ENCODE measurements at places on chromosomes 16 and 17.

DNA sequence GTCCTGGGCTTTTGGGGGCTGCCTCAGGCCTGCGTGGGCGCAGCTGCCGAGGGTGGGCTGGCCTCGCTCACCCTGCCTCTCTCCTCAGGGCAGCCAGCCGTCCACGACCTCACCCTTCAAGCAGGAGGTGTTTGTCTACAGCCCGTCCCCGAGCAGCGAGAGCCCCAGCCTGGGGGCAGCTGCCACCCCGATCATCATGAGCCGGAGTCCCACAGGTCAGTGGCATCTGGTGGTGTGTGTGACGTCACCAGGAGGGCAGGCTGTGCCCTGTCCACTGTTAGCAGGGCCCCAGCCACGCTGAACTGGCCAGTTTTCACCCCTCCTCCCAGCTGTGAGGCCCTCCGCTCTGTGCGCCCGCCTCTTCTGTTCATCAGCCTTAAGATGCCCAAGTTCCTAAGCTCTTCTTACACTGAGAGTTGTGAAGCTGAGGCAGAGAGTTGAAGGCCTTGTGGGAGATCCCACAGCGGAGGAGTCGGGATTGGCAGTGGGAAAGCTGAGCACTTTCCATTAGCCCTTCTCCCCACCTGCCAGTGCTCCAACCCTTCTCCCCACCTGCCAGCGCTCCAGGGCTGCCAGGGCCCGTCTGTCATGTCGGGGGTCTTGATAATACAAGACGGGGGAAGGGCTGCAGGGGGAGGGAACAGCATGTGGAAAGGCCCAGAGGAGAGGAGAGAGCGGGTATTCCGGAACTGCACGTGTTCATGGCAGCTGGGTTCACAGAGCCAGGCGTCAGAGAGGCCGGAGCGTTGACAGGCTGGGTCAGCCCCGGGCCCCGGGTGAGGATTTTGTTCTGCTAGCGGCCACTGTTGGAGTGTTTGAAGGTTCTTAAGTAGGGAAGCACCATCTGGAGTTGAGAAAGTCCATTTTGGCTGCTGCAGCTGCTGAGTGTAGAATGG lies 36.3 kb downstream of the OR1D5 start:
- DNase-seq: no peak

DNA sequence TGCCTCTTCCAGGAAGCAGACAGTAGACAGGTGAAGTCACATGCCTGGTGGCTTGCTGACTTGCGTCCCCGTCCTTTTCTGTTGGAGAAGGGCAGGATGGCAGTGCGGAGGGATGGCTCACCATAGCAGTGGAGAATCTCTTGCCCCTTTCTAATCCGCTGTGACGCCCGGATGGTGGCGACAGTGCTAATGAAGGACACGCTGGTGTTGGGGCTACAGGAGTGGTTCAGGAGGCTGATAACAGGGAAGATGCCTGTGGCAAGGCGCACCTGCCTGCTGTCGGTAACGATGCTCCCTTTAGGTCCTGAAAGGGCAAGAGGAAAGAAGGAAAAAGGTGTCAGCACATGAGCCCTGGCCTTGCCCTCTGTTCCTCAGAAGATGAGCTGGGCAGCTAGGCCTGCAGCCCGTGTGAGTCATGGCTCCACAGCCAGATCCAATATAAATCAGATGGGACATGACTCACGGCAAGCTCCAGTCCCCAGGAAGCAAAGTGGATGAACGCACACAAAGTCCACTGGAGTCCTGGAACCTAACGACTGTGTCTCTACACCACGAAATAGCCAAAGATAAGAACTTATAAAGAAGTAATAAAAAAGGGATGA lies 25.5 kb downstream of the SERPINF1 start:
- peak; percentile 54 for DNase-seq

GRCh38 chr16:66970775-66971720 lies 10.0 kb downstream of the CES3 start:
- DNase-seq: no peak

DNA sequence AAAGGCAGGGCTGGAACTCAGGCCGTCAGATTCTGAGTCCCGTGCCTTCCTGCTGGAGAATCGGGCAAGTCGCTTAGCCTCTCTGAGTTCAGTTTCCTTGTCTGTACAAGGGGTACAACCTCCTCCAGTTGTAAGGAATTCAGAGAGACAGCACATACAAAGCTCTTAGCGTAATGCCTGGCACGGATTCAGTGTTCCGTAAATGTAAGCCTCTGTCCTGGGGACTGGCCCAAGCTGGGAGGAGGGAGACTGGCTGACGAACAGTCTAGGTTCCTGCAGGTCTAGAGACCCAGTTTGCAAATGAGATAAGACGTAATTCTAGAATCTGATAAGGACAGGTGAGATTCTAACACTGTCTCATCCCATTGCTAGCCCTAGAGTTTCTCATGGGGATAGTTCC lies 9.9 kb downstream of the METTL22 start:
- no peak for DNase-seq

DNA sequence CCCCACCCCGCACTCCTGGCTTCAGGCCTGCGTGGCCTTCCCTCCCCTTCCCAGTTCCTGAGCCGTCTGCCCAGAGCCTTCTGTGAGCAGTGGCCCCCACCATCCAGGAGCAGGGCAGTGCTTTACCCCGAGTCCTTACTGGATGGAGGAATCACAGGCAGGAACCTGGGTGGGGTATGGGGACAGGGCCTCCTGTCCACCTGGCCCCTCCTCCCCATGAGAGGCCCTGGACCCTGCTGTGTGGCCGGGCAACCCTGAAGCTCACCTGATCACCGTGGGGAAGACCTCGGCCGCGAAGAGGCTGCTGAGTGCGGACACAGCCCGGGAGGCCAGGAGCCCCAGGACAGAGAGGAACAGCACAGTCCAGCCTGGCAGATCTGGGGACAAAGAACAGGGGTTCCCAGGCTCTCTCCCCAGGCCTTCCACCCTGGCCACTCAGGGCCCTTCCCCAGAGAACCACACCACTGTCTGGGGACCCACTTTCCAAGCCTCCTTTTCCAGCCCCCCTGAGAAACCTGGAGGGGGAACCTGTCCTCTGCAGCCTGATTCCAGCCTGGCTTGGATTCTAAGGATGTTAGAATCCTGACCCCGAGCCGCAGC lies 3.2 kb downstream of the SLC22A31 start:
- DNase-seq: no peak

DNA sequence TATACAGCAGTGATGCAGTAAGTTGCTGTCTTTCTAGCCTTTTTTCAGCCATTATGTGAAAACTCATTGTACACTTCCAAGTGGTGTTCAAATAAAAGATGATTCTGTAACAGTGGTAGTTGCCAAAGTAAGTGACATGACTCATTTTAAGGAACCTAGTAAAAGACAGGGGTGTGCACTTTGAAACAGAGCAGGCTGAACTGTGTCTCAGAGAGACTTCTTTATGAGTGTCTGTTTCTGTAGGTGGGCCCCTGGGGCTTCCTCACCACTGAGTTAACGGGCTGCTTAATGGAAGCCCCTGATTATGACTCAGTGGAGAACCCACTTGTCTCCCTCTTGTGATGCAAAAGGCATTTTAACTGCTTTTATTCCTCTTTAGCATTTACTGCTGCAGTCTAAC lies 147.3 kb downstream of the PCTP start:
- DNase-seq: no peak

GRCh38 chr16:1821861-1822611 lies 4.6 kb downstream of the HAGH start:
- peak; percentile 24 for DNase-seq

DNA sequence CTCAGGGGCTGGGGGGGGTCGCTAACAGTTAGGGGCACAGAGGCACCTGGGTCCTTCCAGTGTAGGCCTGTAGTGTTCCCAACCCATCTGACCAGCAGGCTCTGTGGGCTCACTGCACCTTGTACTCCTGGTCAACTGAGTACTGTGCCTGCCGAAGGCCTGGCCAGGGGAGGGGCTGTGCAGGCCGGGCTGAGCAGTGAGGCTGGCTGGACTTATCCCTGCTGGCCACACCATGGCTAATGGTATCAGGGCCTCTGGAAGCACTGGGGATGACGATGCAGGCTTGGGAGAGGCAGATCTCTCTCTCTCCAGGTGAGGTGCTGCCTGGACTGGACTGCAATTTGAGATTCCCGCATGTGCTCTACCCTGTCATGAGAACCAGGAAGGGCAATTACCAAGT lies 58.9 kb upstream of the SDK2 start:
- no peak for DNase-seq

DNA sequence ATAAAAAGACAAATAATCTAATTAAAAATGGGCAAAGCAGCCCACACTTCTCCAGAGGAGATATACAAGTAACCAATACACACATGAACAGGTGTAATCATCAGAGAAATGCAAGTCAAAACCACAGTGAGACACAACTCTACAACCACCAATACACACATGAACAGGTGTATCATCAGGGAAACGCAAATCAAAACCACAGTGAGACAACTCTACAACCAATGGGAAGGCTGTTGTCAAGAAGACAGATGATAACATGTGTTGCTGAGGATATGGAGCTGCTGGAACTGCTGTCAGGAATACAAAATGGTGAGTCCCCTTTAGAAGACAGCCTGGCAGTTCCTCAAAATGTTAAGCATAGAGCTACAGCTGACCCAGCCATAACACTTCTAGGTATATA lies 22.5 kb upstream of the ENGASE start:
- DNase-seq: no peak

GRCh38 chr16:89161763-89162713 lies 9.5 kb upstream of the CDH15 start:
- DNase-seq: no peak

DNA sequence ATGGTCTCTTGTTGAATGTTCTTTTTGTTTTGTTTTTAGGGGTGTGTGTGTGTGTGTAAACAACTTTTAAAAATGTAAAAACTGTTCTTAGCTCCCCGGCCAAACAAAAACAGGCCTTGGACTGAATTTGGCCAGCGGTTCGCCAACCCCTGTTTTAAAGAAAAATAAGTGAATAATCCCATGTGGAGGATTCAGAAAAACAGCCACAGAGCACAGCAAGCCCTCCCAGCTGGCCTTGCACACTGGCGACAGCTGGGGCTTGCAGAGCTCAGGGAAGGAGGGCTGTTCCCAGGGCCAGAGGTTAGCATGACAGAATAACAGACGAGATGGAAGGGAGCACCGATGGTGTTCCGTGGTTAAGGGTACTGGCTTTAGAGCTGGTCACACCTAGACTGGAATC lies 39.0 kb downstream of the EMP2 start:
- DNase-seq: no peak

DNA sequence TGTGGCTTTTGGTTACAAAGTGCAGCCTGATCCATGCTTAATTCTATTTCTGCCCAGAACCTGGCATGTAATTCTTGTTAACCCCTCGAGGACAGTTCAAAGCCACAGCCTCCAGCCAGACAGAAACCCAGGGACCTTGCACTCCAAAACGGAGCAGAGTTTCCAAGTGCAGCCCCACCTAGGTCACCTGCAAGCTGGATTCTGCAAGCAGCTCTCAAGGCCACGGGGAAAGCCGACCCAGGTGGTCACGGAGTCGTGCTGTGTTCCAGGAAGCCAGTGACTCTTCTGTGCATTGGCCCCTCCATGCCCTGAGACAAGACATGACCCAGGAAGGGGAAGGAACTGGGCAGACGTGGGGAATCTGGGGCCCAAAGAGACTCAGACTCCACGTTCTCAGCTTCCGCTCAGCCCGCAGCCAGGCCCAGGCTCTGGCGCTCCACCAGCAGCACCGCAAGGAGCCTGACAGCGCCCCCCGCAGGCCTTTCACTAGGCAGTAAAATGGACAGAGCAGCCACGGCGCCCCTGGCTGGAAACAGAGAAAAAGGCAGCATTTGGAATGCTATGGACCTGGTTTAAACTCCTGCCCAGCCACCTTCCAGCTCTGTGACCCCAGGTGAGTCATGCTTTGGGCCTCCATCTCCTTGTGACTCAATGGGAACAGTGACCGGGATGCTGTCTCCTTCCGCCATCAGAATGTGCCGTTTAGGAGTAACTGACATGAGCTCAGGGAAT lies 27.3 kb upstream of the GSG1L start:
- no peak for DNase-seq

GRCh38 chr16:89319631-89319885 lies 102.1 kb downstream of the ZNF778 start:
- DNase-seq: no peak

Measured in epithelial cell of prostate (primary cell).